ENCODE measurements at places on chromosomes 5 and 9.

- no peak for DNase-seq
Measured at GRCh38 chr5:149406203-149406978, 27.3 kb upstream of the IL17B start.

GRCh38 chr5:97425511-97425910 lies 242.5 kb upstream of the RIOK2 start:
- DNase-seq = no peak

GRCh38 chr9:13427587-13427986 lies 148.1 kb upstream of the MPDZ start:
- DNase-seq = no peak

- DNase-seq = no peak
Measured at GRCh38 chr9:75455444-75455921, 367.2 kb downstream of the OSTF1 start.

DNA sequence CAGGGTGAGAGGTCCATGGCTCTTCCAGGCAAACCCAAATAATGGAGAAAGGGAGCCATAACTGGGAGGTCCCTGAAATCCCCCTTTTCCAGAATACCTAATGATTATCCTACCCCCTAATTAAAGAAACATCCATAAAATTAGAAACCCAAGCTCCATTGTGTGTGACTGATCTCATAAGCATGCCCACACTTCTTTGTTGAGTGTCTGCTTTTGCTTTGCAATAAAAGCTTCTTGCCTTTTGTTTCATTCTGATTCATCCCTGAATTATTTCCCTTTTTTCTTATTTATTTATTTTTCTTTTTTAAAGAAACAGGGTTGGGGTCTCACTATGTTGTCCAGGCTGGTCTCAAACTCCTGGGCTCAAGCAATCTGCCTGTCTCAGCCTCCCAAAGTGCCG lies 33.1 kb downstream of the BTF3 start:
- DNase-seq = no peak

- no peak for DNase-seq
Measured at GRCh38 chr5:116359592-116359991, 215.0 kb downstream of the SEMA6A start.

- no peak for DNase-seq
Measured at GRCh38 chr5:105101577-105101976, 1539.0 kb upstream of the NUDT12 start.

GRCh38 chr9:15513335-15513734 lies 2.6 kb upstream of the PSIP1 start:
- no peak for DNase-seq

- DNase-seq = no peak
Measured at GRCh38 chr5:15594977-15595568, 95.1 kb downstream of the FBXL7 start.

- no peak for DNase-seq
Measured at GRCh38 chr5:167442922-167443321, 848.5 kb upstream of the WWC1 start.

DNA sequence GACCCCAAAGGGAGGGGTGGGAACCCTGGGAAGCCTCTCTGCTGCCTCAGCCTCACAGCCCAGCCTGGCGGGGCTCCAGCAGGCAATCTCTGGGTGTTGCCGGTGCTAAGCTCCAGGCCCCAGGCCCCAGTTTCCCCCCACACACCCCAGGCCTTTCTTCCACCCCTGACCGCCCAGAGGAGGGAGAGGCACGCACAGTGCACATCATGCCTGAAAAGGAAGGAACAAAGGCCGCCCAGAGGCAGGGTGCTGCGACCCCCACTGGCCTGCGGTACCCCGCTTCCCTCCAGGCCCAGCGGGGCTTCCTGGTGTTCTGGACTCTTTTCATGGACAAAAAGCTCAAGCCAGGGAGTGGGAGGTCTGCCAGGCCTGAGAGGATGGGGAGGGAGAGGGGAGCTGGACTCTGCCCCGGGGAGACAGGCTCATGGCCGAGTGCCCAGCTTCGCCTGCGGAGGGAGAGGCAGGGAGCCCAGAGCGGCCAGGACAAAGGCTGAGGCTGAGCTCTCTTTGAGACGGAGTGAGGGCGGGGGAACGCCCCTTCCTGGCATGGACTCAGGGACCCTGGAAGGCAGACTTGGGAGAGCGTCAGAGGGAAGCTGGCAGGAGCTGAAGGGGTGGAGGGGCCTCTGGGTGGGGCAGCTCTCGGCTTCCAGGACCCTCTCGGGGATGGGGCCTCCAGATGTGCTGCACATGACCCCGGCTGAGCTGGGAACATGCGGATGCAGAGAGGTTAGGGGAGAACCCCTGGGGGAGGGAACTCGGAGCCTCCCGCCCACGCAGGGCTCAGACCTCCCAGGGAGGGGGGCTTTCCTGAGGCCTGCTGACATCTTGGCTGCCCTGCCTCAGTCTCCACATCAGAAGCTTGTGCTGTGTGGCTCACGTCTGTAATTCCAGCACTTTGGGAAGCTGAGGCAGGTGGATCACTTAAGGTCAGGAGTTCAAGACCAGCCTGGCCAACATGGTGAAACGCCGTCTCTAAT lies 1.8 kb upstream of the ENTPD2 start:
- no peak for DNase-seq

DNA sequence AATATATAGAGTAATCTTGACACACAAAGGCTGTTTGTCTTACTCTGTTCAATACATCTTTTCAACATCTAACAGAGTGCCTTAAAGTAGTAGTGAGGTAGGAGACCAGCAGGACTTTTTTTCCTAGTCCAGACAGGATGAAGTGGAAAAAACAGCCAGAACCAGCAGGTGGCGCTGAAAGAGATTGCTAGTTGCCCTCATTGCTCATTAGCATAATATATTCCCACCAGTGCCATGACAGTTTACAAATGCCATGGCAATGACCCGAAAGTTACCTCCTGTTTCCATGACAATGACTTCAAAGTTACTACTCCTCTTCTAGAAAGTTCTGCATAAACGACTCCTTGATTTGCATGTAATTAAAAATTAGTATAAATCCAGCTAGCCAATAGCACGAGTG lies 387.4 kb downstream of the ACTL7B start:
- DNase-seq = no peak

DNA sequence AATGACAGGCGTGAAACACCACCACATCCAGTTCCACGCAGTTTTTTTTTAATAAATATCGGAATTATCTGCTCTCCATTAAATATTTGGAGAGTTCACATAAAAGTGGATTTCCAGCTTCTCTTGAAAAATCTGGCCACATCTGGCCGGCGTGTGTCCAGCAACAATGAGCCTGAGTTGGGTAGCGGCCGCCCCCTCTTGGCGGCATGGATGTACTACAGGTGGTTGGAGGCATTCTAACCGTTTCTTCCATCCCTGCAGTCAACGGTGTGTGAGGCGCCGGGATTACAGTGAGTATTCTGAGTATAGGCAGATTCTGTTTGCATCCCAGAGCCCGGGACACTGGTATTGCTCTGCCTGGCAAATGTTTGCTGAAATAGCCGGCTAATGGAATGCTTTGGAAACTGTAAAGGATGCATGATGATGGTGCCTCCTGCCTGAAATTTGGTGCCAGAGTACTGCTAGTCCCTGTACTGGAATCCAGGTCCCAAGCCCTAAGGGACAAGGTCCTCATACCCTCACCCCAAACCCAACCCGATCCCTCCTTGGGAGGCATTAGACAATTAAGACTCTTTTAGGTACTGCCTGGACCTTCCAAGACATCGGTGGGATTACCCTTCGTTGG lies 13.6 kb upstream of the GM2A start:
- DNase-seq = no peak

DNA sequence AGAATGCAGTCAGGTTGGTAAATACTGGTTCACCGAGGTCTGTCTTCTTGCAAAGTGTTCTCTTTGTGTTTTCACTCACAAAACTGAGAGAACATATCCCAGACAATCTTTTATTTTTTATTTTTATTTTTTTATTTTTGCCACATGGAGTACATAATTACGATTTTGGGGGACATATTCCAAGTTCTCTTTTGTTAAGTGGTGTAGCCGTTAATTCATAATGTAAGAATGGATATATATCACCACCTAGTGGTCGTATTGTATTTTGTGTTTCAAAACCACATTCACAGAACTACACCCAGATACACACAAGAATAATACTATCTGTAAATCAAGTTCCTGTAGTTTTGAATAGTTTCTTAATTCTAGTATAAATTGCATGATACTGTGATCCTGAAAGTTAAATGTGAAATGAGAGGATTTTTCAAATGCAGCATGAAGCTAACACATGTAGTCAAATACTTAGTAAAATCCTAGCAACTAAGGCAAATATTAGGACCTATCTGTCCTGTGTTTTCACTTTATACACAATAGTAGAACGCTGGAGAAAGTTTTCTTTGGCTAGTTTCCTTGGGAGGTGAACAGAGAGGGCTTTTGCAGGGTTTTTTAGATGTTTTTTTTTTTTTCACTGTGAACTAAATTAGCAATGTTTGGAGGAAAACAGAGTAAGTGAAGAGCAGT lies 92.7 kb downstream of the VCAN start:
- DNase-seq = no peak

DNA sequence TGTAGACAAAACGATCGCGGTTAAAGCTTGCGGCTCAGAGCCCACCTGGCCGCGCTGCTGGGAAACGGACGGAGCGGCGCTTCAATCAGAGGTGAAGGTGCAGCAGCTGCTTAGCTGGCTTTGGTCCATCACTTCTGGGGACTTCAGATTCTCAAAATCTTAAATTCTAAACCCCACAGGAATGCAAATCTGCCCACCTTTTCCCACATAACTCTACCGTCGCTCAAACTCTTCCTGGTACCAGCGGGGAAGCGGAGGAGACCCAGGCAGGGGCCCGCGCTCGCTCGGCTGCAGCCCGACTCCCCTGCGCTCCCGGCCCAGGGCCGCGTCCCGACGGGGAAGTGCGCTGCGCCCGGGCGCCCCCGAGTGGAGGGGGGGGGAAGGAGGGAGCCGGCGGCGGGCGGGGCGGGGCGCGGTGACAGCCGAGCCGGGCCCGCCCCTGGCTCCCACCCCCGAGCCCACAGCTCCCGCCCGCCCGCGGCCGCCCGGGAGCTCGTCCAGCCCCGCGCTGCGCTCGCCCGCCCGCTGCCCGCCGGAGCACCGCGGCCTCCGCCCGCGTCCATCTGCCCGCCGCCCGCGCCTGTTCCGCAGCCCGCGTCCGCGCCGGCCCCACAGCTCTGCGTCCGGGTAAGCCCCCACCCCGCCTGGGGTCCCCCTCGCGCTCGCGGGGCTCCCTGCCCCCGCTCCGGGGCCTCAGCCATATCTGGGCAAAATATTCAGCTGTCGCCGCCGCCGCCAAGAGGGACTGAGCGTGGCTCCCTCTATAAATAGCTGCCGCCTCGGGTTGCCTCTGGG lies at the start of gene TMOD1:
Gene TMOD1, plus strand, starts transcription at position 490 of the 795 bp plus-strand sequence. CDS start 22,523 bp downstream, outside the sequence.
- DNase-seq = no peak

DNA sequence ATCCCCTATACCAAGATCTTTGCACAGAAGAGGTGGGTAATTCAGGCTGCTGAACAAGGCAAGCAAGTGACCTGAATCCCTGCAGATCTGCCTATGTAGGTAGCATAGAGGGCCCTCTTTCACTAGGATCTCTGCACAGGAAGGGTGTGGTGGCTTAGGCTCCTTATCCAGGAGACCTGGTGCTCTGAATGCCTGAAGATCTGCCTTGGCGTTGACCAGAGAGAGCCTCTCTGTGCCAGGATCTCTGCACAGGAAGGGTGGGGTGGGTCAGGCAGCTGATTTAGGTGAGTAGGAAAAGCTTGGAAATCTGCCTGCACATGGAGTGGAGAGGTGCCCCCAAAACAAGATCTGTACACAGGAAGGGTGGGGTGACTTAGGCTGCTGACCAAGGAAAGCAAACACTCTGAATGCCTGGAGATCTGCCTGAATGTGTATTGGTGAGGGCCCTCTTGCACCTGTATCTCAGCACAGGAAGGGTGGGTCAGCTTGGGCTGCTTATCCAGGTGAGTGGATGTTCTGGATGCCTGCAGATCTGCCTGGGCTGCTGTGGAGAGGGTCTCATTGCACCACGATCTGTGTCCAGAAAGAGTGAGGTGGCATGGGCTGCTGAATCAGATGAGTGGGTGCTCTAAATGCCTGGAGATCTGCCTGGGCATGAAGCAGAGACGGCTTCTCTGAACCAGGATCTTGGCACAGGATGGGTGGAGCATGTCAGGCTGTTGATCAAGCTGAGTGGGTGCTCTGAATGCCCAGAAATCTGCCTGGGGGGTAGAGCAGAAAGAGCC lies 365.9 kb downstream of the DMAC1 start:
- no peak for DNase-seq

Measured in stimulated activated CD4-positive, alpha-beta T cell treated with anti-CD3 and anti-CD28 coated beads, Interleukin-15, amount 100 ng/mL, for 1 hour (primary cell).